ENCODE measurements at places on chromosomes 1 and 21.

GRCh38 chr1:145995964-145996432, 381 bp downstream of the TXNIP start:
- DNase-seq: no peak

DNA sequence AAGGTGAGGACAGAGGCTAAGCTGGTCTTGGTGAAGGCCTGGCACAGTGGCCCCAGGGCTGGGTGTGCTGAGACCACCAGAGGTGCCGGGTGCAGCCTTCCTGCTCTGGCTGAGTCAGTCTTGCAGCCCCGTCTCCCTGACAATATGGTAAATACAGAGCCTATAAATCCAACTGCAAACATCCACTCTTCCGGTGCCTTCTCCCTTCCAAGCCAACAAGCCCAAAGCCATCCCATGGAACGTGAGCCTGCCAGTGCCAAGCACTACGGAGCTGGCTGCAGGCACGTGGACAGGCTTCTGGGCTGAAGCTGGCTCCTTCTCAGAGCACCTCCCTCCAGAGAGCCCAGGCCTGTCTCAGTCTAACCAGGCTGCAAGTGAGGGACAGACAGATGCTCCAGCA, 70.0 kb downstream of the TRABD2B start:
- no peak for DNase-seq

DNA sequence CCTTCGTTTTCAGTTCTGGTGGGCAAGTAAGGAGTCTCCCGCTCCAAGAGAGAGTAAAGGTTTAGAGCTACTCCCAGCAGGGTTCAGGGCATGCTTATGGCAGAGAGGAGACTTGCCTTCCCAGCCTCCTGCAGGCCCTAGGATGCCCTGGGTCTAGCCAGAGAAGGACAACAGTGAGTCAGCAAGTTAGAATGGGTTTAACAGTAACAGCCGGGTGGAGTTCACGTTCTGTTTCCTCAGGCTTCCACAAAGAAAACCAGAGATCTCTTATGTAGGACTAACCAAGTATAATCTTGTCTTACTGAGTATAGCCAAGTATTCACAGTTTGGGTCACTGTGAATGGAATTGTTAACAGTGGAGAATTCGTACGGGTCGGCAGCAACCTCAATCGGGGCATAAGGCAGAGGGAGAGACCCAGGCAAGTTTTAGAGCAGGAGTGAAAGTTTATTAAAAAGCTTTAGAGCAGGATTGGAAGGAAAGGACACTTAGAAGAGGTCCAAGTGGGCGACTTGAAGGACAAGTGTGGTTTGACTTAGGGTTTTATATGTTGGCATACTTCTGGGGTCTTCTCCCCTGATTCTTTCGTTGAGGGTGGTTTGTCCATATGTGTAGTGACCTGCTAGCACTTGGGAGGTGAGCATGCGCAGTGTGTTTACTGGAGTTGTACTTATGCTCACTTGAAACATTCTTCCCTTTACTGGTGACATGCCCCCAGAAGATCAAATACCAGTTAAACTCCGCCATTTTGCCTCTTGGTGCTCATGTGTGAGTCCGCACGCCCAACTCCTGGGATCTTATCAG, 4.5 kb downstream of the OVAAL start:
- no peak for DNase-seq

GRCh38 chr1:185157599-185158412, 839 bp downstream of the SWT1 start:
- DNase-seq: no peak
